Stimulated activated CD4-positive, alpha-beta T cell treated with anti-CD3 and anti-CD28 coated beads, Interleukin-15, amount 100 ng/mL, for 1 hour (primary cell): ENCODE measurements at places on chromosomes 7 and 10.

DNA sequence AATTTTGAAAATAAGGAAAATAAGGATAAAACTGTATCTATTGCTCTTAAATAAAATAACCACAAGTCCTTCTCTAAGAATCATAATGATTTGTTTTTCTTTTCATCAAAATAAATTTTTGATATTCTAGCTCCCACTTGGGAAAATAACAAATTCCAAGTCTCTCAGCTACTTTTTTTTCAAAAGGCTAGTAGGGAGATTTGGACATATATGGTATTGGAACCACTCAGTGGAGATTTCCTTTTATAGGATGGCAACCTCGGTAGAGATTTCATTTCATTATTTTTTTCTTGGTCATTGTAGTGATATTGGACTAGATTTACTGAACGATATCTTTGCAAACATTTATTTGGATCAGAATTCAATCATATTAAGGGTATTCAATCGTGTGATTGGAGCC lies 69.5 kb upstream of the PRKG1 start:
- DNase-seq = no peak

GRCh38 chr10:108323274-108323798 lies 1158.8 kb upstream of the SORCS1 start:
- DNase-seq = no peak

DNA sequence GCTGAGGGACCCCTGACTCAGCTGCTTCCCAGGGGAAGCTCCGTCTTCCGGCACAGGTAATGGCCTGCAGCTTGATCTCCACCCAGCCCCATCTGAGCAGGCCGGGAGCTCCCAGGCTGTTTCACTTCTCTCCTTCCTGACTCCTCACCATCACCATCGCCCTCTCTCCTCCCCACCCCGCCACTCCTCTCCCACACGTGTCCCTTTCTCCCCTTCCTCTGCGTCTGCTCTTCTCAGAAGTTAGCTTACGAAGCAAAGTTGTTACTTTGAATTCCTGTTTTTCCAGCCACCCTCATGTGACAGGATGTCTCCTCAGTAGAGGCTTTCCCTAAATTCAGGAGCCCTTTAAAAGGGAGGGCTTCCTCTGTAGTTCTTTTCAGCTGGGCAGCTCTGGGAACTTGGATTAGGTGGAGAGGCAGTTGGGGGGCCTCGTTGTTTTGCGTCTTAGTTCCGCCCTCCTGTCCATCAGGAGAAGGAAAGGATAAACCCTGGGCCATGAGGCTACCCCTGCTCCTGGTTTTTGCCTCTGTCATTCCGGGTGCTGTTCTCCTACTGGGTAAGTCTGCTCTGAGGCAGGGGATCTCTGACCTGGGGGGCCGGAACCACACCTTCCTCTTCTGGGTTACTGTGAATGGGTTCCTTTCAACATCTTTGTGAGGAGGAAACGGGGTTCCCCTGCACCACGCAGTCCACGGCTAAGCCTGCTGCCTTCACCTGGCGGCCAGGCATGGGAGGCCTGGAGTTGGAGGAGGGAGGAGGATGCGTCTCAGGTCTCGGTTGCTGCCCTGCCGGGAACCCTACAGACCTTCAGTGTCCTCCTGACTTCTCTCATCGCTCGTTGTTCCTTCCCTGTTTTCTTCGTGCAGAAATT lies at the start of gene MRC1:
Gene MRC1, plus strand, starts transcription at position 378 of the 871 bp plus-strand sequence. Its CDS starts 118 bp downstream, at position 496.
- no peak for DNase-seq

DNA sequence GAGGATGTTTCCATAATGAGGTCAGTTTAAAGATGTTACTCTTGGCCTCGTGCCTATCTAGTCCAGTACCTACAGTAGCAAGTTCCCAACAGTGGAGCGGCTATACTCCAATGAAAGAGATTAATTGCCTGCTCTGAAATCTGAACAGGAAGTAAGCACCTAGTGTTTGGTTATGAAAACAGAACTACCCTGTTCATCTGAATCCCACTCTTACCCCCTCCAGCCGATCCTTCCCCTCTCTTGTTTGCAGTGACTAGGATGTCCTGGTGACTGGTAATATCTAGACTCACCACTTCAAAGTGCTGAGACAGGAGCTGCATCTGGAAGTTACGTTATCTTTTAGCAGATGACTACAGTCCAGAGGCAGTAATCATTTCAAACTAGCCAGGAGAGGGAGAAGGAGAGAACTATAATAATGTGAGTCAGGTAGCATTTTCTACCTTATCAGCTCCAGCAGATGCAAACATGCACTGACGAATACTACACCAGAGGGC lies 666.7 kb upstream of the NRP1 start:
- DNase-seq = no peak

GRCh38 chr7:13850185-13850752 lies 139.2 kb downstream of the ETV1 start:
- peak; percentile 32 for DNase-seq

GRCh38 chr7:7321681-7322080 lies 139.3 kb downstream of the C1GALT1 start:
- no peak for DNase-seq

GRCh38 chr10:35434533-35434932 lies 98.2 kb downstream of the CCNY start:
- no peak for DNase-seq
